ENCODE measurements at places on chromosomes 7 and 10.

DNA sequence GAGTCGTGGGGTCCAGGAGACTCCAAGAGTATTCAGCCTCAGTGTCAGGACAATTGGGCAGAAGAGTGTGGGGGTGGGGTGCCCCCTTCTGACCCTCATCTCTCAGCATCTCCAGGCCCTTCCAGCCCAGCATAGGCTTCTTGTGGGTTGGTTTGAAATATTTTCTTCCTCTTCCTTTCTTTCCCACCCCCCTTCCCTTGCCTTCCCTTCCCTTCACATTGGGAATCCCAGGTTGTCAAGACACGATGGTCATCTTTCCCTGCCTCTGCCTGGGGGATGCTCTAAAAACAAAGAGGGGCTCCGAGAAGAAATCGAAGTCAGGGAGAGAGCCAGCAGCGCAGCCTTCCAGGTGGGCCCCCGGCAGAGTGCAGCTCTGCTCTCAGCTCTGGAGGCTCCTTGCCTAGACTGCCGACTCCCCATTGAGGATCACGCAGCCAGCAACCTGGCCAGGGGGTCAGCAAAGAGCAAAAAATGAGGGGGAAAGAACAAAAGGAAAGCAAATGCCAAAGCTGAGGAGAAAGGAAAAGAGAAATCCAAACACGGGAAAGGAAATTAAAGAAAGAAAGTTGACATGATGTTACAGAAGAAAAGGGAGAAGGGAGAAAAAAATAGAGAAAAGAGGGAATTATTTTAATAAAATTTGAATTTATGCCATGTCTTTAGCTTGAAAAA lies 1.5 kb downstream of the PAX2 start:
- no peak for DNase-seq

DNA sequence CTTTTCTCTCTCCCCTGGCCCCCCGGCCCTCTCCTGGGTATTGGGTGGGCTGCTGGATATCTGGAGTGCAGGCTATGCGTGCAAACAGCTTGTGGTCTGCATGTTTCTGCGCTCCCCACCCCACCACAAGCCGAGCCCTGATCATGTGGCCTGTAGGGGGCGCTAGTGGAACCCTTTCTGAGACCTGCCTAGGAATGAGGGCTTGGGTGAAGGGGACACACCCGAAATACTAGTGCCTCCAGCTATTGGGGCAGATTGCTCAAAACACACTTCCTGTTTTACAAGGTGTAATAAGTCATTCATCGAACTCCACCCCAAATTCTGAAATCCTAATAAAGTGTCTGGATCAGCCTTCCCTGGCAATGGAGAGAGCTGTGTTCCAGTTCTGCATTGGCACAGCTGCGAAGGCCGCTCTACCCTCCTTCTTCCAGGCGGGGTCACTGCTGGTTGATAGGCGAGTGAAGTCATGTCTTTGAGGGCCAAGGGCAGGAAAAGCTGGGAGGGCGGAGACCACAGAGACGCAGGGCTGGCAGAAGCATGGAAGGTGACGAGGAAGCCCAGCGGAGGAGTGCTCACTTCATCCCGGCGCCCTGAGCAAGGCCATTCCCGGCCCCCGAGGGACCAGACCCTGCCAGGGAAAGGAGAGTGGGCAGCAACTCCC lies 19.8 kb upstream of the PRRT4 start:
- DNase-seq: no peak

DNA sequence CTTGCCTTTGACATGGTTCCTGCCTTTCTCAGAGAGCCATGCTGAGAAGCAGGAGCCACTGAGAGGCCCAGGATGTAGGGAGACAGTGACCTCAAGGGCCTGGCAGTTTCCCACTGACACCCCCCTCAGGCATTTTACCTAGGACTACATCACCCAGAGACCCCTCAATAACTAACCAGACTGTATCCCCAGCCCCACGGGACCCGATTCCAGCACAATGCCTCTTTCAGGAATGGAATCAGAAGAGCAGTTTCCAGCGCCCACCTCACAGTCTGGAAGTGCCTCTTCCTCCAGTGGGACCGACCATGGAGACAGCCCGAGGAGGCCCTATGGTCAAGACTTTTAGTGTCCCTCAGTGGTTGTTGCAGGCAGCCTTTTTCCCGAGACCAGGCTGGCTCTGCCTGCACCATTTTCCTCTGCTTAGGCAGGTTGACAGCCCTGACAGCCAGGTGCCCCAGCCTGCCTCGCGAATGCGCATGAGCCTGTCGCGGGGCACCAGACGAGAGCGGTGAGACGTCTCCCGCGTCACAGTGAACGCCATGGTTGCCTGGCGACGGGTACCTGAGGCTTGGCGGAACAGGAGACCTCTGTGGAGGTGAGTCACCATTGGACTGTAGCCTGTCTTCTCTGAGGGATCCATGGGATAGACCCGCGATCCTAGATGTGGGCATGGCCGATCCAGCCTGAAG lies 28.4 kb upstream of the ZNF273 start:
- no peak for DNase-seq

DNA sequence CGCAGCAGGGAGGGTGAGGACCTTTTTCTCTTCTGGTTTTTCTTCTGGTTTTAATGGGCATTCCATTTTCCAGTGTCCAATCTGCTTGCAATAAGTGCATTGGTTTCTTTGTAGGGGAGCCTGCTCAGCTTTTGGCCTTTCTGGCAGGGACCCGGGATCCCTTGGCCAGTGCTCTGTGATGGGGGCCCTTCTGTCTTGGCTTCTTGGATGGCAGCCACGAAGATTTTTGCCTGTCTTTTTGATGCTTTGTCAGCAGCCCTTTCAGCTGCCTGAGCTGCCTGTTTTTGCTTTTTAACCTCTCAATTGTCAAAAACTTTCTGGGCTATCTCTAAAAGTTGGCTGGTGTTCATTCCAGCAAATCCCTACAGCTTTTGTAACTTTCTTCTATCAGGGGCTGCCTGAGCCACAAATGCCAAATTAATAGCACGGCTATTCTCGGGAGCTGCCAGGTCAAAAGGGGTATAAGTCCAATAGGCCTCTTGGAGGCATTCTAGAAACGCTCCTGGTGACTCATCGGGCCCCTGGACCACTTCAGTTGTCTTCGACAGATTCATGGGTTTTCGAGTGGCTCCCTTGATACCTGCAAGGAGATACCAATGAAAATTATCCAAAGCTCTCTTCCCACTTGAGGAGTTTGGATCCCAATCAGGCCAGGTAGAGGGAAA lies 179.9 kb upstream of the MBL2 start:
- no peak for DNase-seq

DNA sequence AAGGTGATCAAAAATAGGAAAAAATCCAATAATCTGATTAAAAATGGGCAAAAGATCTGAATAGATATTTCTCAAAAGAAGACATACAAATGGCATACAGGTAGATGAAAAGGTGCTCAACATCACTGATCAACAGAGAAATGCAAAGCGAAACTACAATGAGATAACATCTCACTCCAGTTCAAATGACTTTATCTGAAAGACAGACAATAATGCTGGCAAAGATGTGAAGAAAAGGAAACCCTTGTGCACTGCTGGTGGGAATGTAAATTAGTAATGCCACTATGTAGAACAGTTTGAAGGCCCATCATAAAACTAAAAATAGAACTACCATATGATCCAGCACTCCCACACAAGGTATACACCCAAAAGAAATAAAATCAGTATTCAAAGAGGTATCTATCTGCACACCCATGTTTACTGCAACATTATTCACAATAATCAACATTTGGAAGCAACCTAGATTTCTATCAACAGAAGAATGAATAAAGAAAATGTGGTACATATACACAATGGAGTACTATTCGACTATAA lies 85.0 kb downstream of the LRRN3 start:
- no peak for DNase-seq

GRCh38 chr7:34277803-34278199 lies 372.5 kb downstream of the BMPER start:
- no peak for DNase-seq

- no peak for DNase-seq
Observed at GRCh38 chr7:144995495-144995894, 159.6 kb upstream of the TPK1 start.

GRCh38 chr10:44801383-44802327 lies 109.5 kb upstream of the TMEM72 start:
- DNase-seq: no peak

DNA sequence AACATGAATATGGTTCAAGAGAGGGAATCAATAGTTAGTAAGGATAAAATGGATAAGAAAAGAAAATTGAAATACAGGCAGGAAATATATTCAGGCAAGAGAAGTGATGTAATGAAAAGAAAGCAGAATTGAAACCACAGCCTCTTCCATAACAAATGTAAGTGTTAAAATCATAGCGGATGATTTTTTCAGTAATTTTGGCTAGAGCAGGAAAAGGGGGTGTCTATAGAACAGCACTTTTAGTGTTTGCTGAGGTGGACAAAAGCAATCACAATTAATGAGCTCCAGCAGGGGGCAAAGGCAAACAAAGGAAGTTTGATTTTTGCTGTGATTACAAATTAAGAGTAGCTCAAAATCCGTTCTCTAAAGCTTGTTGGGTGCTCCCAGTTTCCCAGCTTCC lies 79.0 kb downstream of the TRIL start:
- no peak for DNase-seq

DNA sequence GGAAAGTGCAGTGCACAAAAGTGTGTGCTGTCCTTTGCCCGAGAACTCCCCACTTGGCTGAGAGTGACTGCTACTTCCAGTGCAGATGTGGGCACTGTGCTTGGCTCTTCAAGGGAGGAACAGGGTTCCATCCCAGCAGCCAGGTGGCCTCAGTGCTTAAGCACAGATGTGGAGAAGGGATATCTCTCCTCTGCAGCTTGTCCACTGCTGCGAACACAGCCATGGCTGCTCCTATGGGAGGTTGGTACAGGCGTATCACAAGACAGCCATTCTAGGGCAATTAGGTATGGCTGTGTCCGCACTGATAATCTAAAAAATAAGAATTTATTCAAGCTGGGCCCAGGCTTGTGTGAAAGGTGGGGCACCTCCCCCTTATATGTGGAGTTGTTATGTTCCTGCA lies 66.6 kb downstream of the GLCCI1 start:
- DNase-seq: no peak

GRCh38 chr7:152979376-152979775 lies 219.8 kb downstream of the ACTR3B start:
- DNase-seq: no peak

- DNase-seq: no peak
Observed at GRCh38 chr7:114083166-114084001, 164.6 kb upstream of the PPP1R3A start.

DNA sequence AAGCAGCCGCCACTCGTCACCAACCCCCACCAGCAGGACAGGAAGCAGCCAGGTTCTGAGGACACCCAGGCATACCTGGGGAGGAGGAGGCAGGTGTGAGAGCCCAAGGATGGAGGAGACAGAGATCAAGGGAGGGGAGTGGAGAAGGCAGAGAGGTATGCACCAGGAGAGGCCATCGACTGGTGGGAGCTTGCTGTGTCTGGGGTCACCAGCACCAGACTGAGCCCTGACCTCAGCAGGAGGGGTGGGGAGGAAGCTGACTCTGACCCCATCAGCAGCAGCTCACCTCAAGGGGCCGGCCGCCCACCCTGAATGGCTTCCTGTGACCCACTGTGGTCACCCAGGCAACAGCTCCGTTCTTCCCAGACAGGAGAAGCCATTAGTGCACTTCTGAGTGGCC lies 7.8 kb downstream of the VIPR2 start:
- no peak for DNase-seq

DNA sequence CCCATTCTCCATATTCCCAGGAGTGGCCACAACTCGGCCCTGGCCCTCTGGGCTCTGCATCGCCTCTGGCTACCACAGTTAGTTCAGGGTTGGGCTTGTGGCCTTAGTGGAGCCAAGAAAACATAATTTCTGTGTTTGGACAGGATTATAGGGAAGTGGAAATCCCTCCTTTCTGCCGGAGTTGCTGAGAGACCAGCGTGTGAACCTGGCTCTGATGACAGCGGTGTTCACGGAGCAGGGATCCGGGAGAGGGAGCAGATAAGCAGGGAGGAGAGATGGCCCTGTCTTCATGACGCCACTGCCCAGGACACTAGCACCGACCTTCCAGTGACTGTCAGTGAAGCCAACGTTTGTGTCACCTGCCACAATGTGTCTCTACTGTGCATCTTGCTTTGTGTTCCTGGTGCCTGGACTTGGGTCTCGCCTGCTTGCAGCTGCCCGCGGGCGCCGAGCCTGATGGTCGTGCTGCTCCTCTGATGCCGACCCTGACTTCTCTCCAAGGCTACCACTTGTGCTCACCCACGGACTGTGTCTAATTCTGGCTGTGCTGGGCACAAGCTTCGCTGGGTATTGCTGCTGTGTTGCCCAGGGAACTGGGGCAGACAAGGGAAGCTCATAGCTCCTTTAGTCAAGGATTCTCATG lies 67.0 kb upstream of the VIPR2 start:
- DNase-seq: no peak

- DNase-seq: no peak
Observed at GRCh38 chr7:129452589-129453231, 18.5 kb downstream of the STRIP2 start.

DNA sequence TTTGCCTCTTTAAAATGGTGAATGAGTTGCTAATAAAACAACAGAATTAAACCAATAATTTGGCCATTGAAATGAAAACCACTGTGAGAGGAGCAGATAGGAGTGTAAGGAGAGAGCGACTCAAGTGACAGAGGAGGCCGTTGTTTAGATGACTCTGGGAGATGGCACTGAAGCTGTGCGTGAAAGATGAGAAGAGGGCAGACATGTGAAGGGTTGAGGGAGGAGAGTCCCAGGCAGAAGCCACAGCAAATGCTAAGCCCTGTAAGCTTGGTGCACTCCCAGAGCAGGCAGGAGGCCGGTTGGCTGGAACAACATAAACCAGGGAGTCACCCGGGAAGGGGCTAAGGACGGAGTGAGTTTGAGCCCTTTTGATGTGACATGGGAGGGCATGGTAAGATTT lies 814 bp upstream of the OPALIN start:
- DNase-seq: no peak

GRCh38 chr7:44757311-44757710 lies 8.7 kb downstream of the ZMIZ2 start:
- DNase-seq: no peak

DNA sequence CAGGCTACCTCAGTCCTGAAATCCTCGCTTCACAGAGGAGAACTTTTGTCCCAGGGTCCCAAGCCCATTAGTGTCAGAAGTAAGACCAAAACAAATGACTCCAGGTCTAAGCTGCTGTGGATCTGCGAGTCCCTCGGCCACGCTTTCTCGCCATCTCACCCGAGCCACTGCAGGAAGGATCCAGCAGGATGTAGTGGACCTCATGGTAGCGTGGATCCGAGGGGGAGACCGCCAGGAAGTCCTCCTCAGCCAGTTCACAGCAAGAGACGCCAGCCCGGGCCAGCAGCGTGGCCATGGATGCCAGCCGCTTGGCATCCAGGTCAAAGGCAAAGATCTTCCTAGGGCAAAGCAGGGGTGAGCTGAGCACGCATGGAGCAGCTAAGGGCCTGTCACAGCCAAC lies 4.6 kb downstream of the NSUN5 start:
- DNase-seq: no peak

- no peak for DNase-seq
Observed at GRCh38 chr10:95531994-95532399, 29.2 kb downstream of the SORBS1 start.

GRCh38 chr10:50501924-50502452 lies 121.8 kb downstream of the SGMS1 start:
- DNase-seq: no peak

DNA sequence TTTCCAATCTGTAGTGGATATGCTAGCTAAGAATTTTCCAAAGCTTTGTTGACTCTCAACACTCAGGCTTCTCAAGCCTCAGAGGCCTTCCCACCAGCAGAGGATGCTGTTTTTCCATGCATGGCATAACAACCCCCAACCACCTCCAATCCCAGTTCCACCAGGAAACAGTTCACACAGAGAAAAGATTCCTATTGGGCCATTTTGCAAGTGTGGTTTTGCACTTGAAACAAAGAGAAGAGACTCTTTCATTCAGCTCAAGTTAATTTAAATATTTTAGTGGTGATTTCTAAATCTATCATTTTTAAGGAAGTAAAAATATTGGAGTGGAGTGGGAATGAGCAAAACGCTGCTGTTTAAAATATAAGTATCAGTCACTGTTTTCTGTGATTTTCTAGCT lies 105.6 kb upstream of the COL1A2 start:
- no peak for DNase-seq

Data from central memory CD4-positive, alpha-beta T cell (primary cell).